ENCODE measurements at places on chromosomes 16 and 17.

DNA sequence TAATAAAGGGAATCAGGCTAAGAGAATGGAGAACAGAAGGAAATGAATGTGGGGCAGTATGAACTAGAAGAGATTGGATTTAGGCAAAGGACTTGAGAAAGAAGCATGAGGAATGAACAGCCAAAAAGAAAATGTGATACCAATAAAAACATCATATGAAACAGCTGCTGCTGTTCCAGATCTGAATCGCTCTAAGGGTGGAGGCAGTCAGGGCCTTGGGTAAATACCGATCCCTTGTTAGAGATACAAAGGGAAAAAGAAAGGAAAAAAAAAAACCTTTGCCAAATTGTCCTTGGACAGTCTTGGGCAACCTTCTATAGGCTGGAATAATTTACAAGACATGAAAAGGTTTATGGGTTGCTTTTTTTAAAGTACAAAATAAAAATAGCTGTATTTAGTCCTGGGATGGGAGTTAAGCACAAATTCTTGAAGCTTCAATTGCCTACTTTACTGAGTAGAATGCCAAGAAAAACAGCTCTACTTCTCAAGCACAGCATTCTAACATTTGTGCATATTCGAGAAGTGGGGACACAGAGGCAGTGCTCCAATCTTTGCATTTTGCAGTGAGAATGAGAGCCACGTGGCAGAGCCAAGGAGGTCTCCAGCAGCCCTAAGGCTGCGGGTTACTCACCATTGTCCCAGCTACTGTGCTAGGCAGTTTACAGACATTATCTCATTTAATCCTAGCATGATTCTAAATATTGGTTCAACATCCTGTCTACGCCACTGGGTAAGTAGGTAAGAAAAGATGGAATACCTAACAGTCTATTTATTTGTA, 43.3 kb upstream of the PSMD7 start:
- DNase-seq, result no peak

GRCh38 chr16:55021595-55022475, 91.2 kb downstream of the IRX5 start:
- DNase-seq, result no peak

GRCh38 chr17:74262601-74263000, 11.4 kb upstream of the DNAI2 start:
- no peak for DNase-seq

GRCh38 chr17:4272213-4272971, 8.6 kb upstream of the ANKFY1 start:
- no peak for DNase-seq

DNA sequence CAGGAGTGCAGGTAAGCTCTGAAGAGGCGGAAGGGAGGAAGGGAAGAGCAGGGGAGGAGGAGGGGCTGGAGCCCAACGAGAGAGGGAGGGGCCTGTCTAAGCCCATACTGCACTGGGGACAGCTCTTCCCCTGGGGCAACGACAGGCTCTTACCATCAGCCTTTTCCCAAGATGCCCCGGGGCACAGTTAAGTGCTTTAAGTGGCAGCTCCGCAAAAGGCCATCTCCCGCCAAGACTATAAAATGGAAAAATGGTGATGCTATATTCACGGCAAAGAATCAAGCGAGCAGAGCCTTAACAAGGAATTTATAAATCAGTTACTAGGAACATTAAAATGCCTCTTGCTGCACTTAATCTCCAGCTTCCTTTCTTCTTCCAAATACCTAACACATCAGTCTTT, 110.2 kb upstream of the NLRP1 start:
- DNase-seq, result no peak

- DNase-seq, result no peak
Observed at GRCh38 chr17:56908001-56908542, 5.8 kb downstream of the TRIM25 start.

- DNase-seq, result no peak
Observed at GRCh38 chr16:30837904-30838303, 50.9 kb upstream of the ZNF629 start.

DNA sequence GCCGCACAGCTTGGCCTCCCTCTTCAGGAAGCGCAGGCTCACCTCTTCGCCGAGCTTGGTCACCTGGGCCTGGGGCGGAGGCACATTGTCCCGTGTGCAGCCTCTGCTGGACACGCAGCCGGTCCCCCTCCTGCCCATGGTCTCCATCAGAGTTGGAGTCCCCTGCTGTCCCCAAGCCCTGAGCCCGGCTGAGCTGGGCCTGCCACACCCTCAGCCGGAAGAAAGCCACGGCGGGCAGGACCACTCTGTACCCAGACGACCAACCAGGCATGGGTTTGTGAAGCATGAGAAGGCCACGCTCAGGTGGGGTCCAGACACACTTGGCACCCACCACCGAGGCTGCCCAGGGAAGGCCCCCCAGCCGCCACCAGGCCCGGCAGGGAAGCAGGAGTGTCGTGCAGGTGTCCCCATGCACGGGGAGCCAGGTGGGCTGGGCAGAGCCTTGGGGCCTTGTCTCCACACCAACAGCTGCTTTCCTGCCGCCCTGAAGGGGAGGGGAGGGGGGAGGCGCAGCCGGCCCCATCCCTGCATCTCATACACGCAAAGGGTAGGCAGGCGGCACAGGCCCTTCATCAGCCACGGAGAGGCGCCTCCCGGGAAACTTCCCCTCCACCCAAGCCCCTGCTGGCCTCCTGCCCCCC, 5.2 kb downstream of the CCDC154 start:
- DNase-seq, result no peak

DNA sequence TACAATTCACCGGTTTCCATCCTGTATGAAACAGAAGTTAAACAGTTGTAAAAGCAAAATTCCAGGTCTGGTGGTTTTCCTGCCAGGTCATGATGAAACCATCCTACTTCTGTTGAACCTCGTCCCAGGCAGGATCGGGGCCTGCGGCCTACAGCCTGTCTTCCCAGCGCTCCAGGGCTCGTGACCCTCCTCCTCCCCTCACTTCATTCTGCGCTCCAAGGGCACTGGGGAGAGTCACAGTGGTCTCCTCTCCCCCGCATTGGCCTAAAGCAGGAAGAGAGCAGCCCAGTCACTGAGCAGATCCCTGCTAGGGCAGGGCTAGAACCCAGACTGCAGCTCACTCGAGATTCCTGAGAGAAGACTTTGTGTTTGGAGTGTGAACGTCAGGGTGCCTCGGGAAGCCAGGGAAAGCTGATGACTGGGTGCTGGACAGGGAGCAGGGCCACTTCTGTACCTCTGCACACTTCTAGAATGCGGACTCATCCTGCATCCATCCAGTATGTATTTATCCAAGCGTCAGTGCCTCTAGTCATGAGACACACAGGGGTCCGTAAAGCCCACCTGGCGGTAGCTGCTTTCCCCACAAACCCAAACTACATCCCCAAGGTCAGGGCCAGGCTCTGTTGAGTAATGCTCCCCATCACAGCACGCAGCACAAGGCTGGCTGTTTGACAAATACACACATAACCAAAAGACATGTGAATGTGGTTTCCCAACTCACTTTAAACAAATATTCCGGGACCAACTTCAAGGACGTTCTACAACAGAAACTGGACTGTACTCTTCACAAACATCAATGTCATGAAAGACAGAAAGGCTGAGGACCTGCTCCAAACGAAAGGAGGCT, 1.7 kb upstream of the ITGAE start:
- DNase-seq, result no peak

DNA sequence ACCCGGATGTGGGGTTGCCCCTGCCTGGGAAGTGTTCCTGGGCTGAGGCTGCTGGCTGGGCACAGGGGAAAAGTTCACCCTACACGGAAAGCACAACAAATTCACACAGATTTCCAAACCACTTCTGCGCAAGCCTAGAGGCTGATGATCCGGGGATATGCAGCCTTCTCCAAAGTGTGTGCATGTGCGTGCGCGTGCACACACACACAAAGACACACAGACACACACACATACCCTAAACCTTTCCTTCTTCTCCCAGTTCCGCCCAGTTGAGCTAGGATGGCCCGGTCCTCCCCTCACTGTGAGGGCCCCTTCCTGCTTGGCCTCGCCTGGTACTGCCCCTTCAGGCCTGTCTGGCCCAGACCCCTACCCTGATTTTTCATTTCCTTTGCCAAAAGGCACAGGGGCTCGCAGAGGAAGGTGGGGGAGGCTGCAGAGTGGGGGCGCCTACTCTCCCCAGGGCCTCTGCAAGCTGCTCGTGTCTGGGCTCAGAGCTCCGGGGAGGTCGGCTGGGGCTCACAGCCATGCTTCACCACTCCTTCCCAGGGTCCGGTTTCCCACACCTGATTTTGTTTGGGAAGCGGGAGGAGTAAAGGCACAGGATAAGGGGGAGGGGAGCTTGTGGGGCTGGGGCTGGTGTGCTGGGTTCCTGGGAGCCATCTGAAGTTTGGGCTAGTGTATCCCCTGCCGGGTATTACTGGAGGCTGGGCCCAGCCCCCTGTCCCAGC, 144.7 kb downstream of the ENGASE start:
- DNase-seq, result no peak

- DNase-seq, result no peak
Observed at GRCh38 chr17:46979147-46979863, at the start of gene RPRML. TSS of gene RPRML (minus strand) at chr17:46979253. CDS start at chr17:46979007, 246 bp downstream.

GRCh38 chr17:76102944-76103273, 678 bp downstream of the EXOC7 start:
- no peak for DNase-seq

- no peak for DNase-seq
Observed at GRCh38 chr17:65293584-65294180, 156.5 kb downstream of the RGS9 start.

DNA sequence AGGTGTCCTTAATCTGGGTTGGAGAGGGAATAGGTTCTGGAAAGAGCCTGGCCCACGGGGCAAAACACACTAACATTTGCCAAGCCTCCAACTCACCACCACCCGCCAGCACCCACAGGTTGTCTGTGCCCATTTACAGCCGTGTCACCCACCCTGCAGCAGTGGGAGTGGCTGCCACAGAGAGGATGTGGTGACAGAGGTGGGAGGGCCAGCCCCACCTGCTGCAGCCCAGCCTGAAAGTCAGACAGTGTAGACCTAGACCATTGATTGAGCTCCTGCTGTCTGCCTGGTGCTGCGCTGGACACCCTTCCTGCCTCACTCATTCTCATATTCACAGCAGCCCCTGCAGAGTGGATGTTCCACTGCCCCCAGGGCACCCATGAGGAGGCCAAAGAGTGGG, 44.7 kb downstream of the IL21R start:
- DNase-seq, result no peak

DNA sequence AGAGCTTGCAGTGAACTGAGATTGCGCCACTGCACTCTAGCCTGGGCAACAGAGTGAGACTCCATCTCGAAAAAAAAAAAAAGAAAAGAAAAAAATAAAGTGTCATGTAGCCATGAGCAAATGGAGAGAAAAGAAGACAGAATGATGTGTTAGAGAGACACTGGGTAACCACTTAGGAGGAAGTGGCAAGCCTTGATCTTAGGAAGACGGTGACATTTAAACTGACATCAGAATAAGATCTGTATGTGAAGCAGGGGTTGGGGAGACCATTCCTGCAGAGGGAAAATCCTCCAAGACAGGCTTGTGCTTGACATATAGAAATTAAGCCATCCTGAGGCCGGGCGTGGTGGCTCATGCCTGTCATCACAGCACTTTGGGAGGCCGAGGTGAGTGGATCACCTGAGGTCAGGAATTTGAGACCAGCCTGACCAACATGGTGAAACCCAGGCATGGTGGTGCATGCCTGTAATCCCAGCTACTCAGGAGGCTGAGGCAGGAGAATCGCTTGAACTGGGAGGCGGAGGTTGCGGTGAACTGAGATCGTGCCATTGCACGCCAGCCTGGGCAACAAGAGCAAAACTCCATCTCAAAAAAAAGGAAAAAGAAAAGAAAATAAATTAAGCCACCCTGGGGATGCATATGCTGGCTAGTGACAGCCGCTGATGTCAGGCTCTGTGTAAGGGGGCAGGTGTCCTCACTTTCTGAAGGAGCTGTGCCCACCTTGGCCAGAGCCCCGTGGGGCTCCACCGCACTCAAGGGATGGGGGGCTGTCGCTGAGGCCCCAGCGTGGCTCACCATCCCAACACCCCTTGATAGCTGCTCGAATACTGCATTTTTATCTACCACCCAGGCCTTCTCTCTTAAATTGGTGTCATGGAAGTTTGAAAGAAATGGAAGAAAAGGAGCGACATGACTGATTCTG, 13.1 kb upstream of the CYB5B start:
- DNase-seq, result no peak

- DNase-seq, result no peak
Observed at GRCh38 chr16:29662729-29663015, 375 bp upstream of the SPN start.

- DNase-seq, result no peak
Observed at GRCh38 chr17:56594320-56595107, 1.0 kb downstream of the NOG start.

GRCh38 chr17:8128125-8128784, 4.3 kb upstream of the HES7 start:
- DNase-seq, result no peak

DNA sequence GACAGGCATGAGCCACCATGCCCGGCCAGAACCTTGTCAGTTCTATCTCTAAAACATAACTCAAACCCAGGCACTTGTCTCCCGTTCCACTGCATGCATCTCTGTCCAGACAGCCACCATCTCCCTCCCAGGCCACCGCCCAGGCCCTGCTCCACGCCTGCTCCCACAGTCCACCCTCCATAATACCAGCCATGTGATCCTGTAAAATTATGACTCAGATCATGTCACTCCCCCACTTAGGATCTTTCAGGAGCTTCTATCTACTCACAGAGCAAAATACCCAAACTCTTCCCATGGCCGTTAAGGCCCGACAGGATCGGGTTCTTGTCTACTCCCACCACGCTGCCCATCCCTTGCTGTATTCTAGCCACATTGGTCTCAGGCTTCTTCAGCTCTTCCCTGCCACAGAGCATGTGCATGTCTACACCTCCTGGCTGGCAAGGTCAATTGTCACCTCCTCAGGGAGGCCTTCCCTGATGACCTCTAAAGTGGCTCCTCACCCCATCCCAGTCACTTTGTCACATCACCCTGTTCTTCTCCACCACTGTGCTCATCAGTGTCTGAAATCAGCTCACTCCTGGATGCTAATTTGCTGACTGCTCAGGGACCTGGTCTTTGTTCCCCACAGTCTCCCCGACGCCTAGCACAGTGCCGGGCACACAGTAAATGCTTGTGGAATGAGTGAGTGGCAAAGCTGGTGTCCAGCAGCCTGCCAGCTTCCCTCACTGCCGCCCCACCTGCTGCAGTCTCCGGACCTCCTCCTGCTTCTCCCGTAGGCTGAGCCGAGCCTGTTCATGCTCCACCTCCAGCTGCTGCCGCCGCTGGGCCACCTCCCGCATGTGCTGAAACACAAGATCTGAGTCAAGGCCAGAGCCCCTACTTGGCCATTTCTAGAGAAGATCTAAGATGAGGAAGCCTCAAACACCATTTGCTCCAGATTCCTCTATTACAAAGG, 6.7 kb downstream of the TSPOAP1 start:
- no peak for DNase-seq

DNA sequence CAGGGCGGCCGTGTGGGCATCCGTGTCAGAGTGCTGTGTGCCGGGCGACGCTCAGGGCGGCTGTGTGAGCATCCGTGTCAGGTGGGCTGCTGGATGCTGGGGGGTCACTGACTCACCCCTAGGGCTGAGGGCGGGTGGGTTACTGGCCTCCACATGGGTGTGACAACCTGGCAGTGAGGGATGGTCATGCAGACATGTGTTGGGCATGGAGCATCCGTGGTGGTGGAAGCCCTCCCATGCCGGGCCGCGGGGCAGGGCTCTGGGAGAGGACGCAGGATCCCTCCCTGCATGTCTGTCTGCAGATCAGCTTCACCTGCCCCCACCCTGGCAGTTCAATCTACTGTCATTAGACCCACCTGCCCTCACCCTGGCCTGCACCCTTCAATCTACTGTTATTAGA, 56.3 kb downstream of the METRNL start:
- DNase-seq, result no peak

- DNase-seq, result no peak
Observed at GRCh38 chr16:59148056-59148768, 414.1 kb upstream of the GOT2 start.

All from cortex of kidney (tissue), 1 donor.